NCI-H2171 treated with DMSO at 0.1 percent for 48 hours (cell line): ENCODE measurements at places on chromosomes 1 and 21.
A peak's percentile ranks its signal among the peaks of the same experiment; 100 is the strongest.

GRCh38 chr1:85599076-85599491 is 18.5 kb downstream of the CCN1 start:
- no peak for DNase-seq

- no peak for DNase-seq
Observed at GRCh38 chr1:98555814-98556213, 105.7 kb upstream of the SNX7 start.

- no peak for DNase-seq
Observed at GRCh38 chr1:97621955-97622354, 298.9 kb downstream of the DPYD start.

- DNase-seq: no peak
Observed at GRCh38 chr1:38444770-38445442, 398.3 kb upstream of the POU3F1 start.

- DNase-seq: no peak
Observed at GRCh38 chr1:76038287-76039004, 36.1 kb upstream of the ST6GALNAC3 start.

GRCh38 chr21:33067457-33067856 is 2.5 kb upstream of the OLIG1 start:
- no peak for DNase-seq

- no peak for DNase-seq
Observed at GRCh38 chr1:19374926-19375325, 62.8 kb downstream of the SLC66A1 start.

DNA sequence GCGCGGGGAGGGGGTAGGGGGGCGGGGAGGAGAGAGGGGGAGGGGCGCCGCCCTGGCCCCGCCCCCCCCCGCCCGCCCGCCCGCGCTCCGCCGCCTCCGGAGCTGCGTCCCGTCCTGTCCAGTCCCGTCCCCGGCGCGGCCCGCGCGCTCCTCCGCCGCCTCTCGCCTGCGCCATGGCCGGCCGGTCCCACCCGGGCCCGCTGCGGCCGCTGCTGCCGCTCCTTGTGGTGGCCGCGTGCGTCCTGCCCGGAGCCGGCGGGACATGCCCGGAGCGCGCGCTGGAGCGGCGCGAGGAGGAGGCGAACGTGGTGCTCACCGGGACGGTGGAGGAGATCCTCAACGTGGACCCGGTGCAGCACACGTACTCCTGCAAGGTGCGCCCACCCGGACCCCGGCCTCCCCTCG is at the start of gene AGRN:
AGRN (plus strand) TSS at position 121 of the 405 bp plus-strand sequence; CDS start at position 174, 53 bp downstream.
- no peak for DNase-seq

GRCh38 chr1:167722152-167722869 is 529 bp downstream of the MPZL1 start:
- DNase-seq: peak; percentile 36

- DNase-seq: no peak
Observed at GRCh38 chr1:11281518-11282331, 8.7 kb downstream of the UBIAD1 start.

- no peak for DNase-seq
Observed at GRCh38 chr1:154607106-154607608, 829 bp downstream of the ADAR start.

DNA sequence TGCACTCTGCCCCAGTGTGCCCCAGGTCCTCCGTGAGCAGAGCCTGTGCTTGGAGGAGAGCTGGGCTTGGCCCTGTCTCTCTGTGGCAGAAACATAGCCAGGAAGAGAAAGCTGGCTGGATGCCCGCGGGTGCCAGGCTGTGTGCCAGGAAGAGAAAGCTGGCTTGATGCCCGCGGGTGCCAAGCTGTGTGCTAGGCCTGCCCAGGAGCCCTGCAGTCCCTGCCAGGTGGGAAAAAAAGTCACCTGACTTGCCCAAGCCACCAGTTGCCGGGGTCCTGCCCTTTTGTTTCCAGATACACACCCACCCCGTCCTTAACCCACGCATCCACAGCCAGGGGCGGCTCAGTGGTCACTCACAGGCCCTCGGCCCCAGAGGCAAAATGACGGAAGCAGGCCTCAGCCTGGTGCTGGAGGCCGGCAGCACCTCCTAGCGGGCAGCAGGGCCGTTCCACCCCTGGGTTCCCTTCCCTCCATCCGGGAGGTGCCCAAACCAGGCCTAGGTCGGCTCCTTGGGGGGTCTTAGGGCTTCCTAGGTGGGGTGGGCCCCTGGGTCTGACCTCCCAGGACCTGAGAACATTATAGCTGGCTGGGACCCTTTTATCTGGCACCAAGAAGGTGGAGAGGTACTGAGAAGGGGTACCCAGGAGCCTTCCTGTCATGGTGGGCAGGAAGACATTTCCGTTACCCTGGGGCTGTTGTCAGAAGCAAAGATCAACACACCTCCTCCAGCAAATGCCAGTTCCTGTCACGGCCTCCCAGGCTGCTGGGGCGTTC is 9.1 kb downstream of the ITGB2 start:
- DNase-seq: peak; percentile 58

DNA sequence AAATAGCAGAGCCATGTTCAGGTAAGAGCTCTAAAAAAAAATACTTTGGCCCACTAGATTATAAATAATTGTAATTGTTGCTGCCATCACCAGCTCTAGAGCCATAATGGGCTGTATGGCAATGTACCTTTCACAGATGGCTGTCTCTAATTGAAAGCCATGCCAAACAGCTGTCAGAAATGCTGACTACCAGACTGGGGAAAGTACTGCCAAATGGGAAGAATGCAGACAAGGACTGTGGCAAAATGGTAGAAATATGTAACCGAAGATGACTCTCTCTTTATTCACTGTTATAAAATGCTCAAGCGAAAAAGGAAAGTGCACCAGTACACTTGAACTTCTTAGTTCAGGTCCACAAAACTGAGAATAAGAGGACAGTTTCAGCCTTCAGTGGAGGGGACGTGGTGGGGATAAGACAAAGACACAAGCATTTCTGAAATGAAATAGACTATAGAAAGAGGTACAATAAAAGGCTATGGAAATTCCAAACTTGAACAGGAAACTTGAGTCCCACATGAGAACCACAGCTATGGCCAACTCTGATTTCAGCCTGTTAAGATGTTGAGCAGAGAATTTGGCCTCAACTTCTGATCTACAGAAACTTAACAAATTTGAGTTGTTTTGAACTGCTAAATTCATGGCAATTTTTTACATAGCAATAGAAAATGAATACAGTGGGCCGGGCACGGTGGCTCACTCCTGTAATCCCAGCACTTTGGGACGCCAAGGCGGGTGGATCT is 46.5 kb upstream of the LPGAT1 start:
- peak; percentile 88 for DNase-seq

GRCh38 chr1:180257028-180257386 is 26.9 kb downstream of the LHX4 start:
- no peak for DNase-seq

DNA sequence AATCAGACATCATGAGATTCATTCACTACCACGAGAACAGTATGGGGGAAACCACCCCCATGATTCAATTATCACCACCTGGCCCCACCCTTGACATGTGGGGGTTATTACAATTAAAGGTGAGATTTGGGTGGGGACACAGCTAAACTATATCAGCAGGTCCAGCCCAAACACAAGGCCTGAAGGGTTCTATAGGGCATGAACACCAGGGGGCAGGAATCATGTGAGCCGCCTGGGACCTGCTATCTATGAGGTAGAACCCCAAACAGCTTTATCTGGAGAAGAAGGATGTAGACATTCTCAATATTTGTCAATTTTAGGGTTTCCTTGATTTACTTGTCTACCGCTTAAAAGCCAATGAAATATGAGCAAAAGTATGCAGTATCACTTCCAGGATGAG is 294.9 kb upstream of the DEPDC1 start:
- DNase-seq: no peak

- no peak for DNase-seq
Observed at GRCh38 chr1:118333601-118334210, 148.7 kb upstream of the SPAG17 start.

DNA sequence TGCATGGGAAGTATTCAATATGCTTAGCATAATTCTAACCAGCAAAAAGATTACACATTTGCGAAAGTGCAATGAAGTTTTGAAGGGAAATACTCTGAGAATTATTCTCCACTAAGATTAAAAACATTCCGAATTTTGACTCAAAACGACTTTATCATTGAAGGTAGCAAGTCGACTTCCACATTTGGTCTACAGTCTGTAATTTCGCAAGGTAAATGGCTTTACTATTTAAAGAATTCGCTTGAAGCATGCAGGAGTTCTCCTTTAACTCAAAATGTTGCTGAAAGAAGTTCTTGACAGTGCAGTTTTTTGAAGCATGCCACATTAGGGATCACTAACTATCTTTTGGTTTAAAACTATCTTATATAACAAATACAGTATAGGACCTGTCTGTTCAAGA is 161.0 kb upstream of the HP1BP3 start:
- no peak for DNase-seq
